Right ventricle myocardium superior (tissue), 1 donor: ENCODE measurements at places on chromosomes 6 and 20.
A peak's percentile ranks its signal among the peaks of the same experiment; 100 is the strongest.

- no peak for DNase-seq
Observed at GRCh38 chr6:35197196-35197595, 16.6 kb upstream of the SCUBE3 start.

- no peak for DNase-seq
Observed at GRCh38 chr6:19999319-20000191, 162.4 kb downstream of the ID4 start.

- no peak for DNase-seq
Observed at GRCh38 chr20:44038681-44039123, 124.0 kb downstream of the TOX2 start.

GRCh38 chr6:139308286-139308916 lies 16.6 kb upstream of the TXLNB start:
- no peak for DNase-seq

DNA sequence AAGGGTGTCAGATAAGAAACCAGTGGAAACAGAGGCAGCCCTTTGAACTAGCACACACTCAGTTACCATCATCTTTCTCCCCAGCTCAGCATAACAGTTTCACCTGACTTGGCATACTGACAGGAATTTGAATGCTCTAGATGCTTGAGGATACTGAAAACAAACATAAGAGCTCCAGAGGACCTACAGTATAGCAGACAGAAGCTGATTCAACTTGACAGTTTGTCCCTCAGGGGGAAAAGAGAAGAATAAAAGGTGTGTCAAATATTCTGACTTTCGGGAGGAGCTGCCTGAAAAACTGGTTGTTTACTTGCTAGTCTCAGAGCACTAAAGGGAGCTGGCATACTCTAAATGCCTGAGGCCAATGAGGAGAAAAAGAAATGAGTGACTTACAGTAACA lies 35.1 kb downstream of the EYS start:
- DNase-seq, result no peak

- DNase-seq, result peak; percentile 65
Observed at GRCh38 chr20:24948939-24949679, at the start of gene CST7. TSS of gene CST7 (plus strand) at chr20:24949269. CDS start at chr20:24949506, 237 bp downstream.

- no peak for DNase-seq
Observed at GRCh38 chr6:40671001-40671693, 84.0 kb upstream of the LRFN2 start.

DNA sequence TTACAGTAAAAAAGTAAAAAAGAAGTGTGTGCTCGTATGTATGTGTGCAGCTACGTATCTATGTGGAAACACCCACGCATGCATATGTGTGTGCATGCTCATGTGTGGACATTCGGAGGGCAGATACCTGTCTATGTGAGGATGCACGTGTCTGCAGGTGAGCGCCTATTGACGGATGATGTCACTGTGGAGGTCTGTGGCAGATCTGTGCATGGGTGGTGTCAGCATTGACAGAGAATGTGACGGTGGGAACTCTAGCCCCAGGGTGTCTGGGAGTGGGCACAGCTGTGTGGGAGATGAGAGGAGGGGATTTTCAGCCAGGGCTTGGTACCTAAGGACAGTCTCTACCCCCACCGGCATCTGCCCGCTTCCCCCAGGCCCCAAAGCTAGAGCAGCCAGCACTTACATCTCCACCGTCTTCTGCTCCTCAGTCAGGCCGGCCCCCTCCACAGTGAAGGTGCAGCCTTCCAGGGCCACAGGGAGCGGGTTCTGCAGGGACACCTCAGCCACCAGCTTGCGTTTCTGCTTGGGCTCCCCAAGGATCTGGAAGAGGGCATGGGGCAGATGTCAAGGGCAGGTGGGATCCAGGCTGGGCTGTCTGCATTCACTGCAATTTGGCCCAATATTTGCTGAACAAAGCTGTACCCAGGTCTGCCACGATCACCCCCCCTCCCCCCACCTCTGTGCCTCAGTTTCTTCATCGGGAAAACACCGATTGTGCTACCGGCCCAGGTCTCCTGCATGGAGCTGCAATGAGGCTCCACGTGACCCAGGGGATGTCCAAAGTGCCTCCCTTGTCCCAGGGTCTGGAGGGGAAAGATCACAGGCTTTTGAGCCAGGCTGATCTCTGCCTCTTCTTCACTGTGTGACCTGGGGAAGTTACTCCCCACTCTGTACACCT lies 34.1 kb downstream of the TGM2 start:
- DNase-seq, result no peak

- DNase-seq, result peak; percentile 57
Observed at GRCh38 chr6:108581237-108581931, 20.7 kb downstream of the FOXO3 start.

- DNase-seq, result peak; percentile 37
Observed at GRCh38 chr6:112501705-112502104, 154.6 kb downstream of the RFPL4B start.

GRCh38 chr6:3848380-3848779 lies 793 bp upstream of the FAM50B start:
- no peak for DNase-seq

GRCh38 chr20:63317601-63318291 lies 24.8 kb downstream of the COL20A1 start:
- DNase-seq, result peak; percentile 26

DNA sequence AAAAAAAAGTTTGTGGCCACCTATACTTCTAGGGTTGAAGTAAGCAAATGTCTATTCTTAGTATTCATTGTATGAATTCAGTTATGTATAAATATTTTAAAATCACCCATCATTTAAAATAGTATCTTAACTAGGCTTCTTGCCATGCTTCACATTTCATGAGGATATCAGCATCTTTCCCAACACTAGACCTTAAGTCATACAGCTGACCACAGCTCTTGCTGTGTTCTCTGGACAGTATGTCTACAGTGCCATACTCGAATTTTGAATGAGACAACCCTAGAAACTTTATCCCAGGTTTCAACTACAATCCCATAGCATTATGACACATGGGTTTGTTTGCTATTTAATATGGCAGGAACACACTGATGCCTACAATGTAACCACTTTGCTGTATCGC lies 5.2 kb downstream of the TXNDC5 start:
- DNase-seq, result no peak

DNA sequence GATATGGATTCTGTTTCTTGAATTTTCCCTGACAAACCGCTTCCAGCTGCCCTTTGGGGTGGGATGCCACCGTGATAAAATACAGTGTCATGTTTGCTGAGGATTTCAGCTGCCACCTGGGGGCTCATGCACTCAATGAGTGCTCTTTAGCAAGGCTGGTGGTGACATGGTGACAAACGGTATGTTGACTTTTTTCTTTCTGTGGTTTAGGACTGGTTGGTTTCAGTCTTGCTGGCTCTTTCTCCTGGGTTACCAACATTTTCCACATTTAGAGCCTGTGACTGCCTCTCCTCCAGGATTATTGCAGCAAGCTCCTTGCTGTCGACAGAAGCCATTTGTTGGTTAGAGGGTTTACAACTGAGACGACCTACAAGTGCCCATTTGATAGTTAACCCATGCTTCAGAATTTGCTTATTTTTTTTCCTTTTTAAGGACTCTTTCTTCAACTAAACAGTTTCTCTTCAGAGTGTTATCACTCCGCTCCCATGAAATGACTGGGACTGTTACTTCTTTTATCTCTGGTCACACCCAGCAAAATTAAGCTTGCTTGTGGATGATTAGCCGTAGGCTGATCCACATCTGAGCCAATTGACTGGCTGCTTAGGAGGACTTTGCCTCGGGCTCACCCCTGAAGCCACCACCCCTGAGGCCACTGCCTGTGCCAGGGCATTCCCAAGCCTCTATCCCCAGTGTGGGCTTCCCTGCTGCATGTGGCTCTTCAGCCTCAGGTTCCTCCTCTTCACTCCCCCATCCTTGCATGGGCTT lies 48.4 kb upstream of the CDYL start:
- no peak for DNase-seq

- DNase-seq, result no peak
Observed at GRCh38 chr20:43534791-43535350, 24.0 kb upstream of the SGK2 start.

- no peak for DNase-seq
Observed at GRCh38 chr6:148235446-148235845, 107.2 kb upstream of the SASH1 start.

GRCh38 chr20:16761305-16761829 lies 13.2 kb downstream of the OTOR start:
- no peak for DNase-seq

- no peak for DNase-seq
Observed at GRCh38 chr6:147653631-147654030, 145.1 kb downstream of the SAMD5 start.

- DNase-seq, result no peak
Observed at GRCh38 chr6:90025523-90026061, 131.3 kb downstream of the GJA10 start.

DNA sequence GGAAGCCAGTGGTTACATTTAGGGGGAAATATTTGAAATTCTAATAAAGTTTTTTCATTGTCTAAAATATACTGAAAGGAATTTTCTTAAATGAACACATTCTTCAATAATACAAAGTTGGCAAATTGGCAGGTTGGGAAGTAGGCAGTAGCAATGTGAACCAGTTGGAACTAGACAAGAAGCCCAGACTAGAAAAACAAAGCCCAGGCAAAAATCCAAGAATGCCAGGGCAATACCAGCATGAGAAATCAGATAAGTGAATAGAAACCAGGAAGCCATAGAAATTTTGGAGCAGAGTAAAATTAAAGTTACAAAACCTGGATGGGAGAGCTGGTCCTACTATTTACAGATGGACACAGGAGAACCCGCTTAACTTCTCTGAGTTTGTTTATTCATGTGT lies 52.2 kb downstream of the TPBG start:
- no peak for DNase-seq

GRCh38 chr6:111658462-111659154 lies 52.9 kb upstream of the TRAF3IP2 start:
- DNase-seq, result no peak

GRCh38 chr6:53199156-53199555 lies 50.5 kb upstream of the GCM1 start:
- DNase-seq, result no peak

- no peak for DNase-seq
Observed at GRCh38 chr6:52186480-52186879, 305 bp downstream of the IL17A start.

- no peak for DNase-seq
Observed at GRCh38 chr20:60054716-60055634, 96.8 kb downstream of the CDH26 start.

GRCh38 chr20:48467622-48468021 lies 360.2 kb downstream of the PREX1 start:
- DNase-seq, result no peak

DNA sequence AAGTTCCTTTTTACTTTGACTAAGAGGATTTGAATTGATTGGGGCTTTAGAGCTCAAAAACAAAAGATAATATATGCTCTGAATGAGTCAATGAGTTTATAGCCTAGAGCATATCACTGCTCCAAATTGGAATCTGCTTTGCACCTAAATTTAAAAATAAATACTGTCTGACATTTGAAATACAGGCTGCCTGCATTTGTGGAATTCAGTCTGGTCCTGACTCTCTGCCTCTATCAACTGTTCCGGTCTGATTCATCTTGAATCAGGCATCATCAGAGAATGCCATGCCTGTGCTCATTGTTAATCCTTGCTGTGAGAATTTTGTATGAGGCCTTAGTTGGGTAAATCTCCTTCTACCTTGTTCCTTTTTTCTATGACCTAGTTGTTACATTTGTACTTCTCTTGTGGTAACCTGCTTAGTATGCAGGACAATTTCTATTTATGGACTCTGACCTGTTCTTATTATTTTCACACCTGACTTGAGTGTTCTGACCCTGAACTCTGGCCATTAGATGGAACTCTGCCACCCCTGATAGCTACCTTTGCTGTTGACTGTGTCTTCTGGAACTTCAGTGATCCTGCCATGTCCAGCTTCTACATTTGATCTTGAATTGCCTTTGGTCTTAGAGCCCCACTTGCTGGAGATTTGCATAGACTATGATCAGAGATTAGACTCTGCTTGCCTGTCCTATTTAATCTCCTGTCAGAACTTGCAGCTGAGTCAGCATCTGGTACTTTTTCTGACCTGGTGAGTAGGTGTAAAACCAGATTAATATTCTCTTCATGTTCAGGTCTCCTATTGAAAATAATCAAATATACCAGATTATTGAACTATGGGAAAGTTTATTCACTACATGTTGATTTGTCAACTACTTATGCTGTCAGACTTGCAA lies 442.7 kb upstream of the HS3ST5 start:
- DNase-seq, result no peak

- no peak for DNase-seq
Observed at GRCh38 chr20:53656293-53657202, 62.9 kb upstream of the ZNF217 start.

DNA sequence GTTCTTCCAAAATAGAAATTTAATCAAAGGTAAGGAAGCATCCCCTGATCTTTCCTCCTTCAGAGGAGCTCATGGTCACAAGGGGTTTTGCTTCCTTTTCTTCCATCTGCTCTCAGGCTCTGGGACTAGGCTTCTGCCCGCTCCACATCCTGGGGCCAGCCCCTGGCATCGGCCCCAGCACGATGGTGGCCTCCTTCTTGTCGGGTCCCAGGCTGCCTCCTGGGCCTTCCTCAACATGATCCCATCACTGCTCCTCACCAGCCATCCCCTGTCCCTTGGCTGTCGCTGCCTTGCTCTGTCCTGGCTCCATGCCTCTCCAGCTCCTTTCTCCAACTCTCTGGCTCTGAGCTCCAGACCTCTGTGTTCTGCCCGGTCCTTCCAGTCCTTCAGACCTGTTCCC lies 4.1 kb downstream of the PHACTR3 start:
- DNase-seq, result no peak

GRCh38 chr6:153251326-153251725 lies 120.2 kb upstream of the RGS17 start:
- DNase-seq, result no peak

- no peak for DNase-seq
Observed at GRCh38 chr6:140541288-140541687, 1166.8 kb upstream of the CITED2 start.

DNA sequence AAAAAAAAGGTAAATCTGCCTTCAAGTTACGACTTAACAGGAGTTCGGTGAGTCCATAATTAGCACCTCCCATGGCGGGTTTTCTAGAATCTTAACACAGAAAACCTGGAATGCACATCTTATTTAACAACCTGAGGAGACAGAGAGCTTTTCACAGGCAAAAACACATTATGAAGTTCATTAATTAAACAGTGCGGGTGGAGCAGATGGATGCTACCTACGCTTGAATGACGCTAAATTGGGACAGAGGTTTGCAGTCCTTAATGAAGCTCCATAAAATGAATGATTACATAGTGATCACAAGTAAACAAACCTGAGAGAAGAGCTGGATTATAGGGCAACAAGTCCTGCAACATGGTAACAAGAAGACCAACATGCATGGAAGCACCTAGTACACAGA lies 81.0 kb downstream of the INSM1 start:
- no peak for DNase-seq

DNA sequence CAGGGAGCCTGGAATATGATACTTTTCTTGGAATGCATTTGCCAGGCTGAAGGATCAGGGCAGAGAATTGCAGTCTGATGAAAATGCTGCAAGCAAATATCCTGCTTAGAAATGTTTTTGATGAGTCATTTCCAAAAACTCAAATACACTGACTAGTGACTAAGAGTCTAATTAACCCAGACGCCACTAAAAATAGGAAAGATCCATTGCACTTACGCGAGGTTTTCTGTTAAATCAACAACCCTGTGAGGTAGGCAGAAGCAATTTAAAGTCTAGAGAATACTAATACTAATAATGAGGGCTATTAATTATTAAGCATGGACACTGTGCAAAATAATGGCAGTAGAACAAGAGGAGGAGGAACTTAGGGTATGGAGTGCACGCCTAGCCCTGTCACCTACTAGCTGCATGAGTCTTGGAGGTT lies 130.1 kb upstream of the DOK5 start:
- DNase-seq, result no peak
